ENCODE measurements at places on chromosomes 13 and 19.

DNA sequence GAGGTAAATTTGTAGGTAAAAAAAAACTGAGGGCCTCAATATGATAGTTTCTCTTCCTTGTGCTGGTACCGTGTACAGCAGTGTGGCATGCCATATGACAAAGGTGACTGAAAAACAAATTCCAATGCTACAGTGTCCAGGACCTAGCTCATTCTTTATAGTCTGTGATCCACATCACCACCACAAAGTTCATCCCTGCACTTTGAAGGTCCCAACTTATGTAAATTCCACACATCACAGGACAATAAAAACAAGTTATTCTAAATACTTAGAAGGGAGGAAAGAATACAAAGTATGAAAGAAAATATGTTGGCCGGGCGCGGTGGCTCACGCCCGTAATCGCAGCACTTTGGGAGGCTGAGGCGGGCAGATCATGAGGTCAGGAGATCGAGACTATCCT is 314.6 kb upstream of the SGCG start:
- DNase-seq = no peak

- no peak for DNase-seq
Measured at GRCh38 chr13:84569366-84569765, 687.1 kb upstream of the SLITRK1 start.

- no peak for DNase-seq
Measured at GRCh38 chr19:5922161-5922545, 8.1 kb downstream of the CAPS start.

GRCh38 chr13:34942732-34943435 is 814 bp downstream of the NBEA start:
- peak; percentile 4 for DNase-seq

- DNase-seq = no peak
Measured at GRCh38 chr19:12872255-12872654, 9.0 kb downstream of the DNASE2 start.

DNA sequence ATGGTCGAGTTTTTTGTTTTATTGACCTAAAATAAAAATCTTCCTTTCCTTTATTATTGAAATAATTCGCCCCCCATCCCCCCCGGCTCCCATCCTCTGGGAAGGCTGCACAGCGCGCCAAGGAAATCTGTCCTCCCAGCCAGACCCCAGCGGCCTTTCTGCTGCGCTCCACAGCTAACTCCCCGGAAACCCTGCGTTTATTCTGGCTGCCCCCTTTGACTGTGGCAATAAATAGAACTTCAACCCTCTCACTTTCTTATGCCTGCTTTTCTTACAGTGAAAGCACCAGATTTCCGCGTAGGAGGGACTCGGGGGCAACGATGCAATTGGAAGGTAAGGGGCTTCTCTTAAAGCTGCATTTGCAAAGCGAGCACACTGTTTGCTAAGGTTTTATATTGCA is 9.7 kb upstream of the C19orf12 start:
- no peak for DNase-seq

GRCh38 chr13:98549728-98550317 is 27.1 kb downstream of the STK24 start:
- no peak for DNase-seq

DNA sequence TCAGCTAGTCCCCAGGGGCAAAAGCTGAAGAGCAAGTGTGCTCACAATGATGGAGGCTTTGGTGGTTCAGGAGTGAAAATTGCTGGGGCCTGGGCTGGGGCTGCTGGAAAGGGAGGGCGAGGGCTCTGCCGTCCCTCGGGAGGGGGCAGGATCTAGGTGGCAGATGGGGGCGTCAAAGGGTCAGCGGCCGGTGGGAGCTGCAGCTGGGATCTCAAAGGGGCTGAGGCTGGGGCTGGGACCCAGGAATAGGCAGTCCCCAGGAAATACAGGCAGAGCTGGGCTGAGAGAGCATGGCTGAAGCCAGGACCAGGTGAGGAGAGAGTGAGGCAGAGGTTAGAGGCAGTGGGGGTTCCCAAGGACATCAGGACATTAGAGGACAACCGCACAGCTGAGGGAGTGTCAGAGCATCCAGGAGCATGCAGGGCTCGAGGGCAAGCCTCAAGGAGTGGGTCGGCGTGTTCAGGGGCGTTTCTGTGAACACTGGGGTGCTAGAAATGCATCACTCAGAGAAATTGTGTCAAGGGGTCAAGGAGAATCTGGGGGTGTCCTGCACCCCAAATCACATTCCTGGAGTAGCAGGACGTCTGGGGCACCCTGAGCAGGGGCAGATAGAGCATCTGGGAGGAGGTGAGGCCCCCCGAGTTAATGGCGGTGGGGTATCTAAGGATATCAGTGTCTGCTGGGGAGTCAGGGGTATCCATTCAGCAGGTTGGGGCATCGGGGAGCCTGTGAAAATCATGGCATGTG is 1.2 kb upstream of the SYNE4 start:
- no peak for DNase-seq

DNA sequence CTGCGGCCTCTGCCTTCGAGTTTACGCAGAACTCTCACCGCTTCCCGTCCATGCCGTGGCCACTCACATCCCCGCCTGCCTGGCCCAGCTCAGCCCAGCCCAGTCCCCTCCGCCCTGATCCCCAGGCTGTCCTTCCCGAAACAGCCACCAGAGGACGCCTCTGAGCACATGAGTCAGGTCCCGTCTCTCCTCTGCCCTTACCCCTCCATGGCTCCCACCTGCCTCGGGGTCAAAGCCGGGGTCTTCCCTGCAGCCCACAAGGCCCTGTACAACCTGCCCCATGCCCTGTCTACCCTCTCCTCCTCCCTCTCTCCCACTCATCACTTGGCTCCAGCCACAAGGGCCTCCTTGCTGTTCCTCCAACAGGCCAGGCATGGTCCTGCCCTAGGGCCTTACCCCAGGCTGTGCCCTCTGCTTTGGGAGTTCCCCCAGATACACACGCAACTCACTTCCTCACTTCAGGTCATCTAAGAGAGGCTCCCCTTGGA is 8.1 kb upstream of the SEMA6B start:
- DNase-seq = peak; percentile 78

DNA sequence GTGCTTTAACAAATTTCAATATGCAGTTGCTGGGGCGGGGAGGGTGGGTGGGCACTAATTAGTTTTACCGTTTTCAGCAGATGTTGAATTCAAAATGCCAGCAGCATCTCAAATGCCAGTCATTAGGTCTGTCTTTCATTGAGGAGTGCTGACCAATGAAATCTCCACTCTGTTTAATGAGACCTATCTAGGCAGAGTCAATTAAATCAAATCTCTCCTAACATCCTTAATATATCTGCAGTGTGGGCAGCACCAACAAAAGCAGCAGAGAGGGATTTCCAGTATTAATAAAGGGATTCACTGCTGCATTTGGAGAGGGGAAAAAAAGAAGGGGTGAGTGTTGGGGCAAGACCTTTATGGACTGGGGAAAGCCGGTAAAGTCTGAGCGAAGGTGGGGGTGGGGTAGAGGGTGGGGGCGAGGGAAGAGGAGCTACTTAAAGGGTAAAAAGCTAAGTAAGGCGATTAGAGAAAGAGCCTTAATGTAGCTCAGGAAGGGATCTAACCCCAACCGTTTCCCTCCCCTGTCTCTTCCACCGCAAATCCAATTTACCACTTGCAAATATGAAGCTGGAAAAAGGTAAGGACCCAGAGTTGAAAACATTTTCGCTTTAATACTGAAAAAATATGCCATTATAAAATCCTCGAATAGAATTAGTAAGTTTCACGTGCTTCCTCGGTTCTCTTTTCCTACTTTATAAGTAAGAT is 4.5 kb downstream of the SLITRK1 start:
- DNase-seq = no peak

DNA sequence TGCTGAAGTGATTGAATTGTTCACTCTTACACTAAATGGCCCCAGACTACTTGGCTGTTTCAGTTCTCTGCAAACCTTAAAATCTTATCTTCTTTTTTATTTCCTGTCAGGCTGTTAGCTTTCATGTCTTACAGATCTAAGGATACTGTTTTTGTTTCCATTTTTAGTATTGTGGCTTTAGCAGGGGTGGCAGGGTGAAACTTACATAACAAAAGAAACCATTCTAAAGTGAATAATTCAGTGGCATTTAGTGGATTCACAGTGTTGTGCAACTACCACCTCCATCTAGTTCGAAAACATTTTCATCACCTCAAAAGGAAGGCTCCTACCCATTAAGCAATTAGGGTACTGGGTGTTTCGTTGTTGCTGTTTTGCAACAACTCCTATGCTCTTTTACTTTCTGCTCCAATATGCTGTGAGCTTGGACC is 19.8 kb downstream of the TMEM272 start:
- DNase-seq = no peak

DNA sequence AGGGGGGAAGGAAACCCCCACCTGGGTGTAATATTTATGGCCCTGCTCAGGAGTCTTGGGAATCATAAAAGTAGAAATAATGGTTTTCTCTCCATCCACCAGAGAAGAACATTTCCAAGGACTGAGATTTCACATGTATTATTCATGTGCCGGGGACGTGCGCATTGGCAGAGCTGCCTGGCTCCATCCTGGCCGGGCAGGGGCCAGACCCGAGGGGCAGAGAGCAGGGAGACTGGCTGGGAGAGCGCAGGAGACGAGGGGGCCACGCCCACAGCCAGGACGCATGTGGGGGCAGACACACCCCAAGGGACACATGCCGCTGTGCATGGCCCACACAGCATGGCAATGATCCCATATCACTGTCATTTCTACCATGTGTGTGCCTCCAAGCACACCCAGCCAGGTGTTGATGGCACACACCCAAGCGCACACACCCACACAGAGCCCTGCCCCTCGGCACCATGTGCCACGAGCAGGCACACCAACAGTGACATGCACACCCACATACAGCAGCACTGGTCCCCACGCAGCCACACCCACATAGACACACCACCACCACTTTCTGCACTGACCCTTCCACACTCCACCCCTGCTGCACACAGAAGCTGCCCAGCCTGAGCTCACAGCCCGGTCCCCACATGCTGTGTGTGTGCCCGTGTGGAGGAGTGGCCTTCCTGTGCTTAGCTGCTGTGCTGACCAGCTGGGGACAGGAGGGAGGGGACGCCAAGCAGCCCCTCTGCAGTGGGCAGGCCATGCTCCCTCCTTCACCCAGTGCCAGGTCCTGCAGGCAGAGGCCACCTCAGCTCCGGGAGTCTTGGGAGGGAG is 39.3 kb downstream of the CEBPG start:
- no peak for DNase-seq

DNA sequence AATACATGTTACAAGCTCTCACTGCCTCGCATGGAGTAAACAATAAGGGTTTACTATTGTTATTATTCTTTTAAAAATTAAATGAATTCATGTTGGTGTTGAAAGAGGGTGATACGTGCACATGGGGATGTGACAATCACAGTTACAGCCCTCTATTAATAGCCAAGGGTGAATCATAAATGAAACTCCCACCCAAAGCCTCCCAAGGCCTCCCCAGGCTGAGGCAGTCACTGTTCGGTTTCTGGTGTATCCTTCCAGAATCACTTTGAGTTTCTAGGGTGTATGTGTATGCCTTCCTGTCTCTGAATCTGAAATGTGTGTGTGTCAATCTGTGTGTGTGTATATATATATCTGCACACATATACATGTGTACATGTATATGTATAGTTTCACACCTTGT is 73.4 kb downstream of the AKAP11 start:
- DNase-seq = no peak

All from hepatic stellate cell (primary cell).